ENCODE measurements at places on chromosomes 13 and 19.
A peak's percentile ranks its signal among the peaks of the same experiment; 100 is the strongest.

GRCh38 chr19:1780272-1780958 lies 27.1 kb downstream of the ONECUT3 start:
- no peak for DNase-seq

GRCh38 chr13:23003446-23003845 lies 177.3 kb upstream of the SGCG start:
- DNase-seq = no peak

DNA sequence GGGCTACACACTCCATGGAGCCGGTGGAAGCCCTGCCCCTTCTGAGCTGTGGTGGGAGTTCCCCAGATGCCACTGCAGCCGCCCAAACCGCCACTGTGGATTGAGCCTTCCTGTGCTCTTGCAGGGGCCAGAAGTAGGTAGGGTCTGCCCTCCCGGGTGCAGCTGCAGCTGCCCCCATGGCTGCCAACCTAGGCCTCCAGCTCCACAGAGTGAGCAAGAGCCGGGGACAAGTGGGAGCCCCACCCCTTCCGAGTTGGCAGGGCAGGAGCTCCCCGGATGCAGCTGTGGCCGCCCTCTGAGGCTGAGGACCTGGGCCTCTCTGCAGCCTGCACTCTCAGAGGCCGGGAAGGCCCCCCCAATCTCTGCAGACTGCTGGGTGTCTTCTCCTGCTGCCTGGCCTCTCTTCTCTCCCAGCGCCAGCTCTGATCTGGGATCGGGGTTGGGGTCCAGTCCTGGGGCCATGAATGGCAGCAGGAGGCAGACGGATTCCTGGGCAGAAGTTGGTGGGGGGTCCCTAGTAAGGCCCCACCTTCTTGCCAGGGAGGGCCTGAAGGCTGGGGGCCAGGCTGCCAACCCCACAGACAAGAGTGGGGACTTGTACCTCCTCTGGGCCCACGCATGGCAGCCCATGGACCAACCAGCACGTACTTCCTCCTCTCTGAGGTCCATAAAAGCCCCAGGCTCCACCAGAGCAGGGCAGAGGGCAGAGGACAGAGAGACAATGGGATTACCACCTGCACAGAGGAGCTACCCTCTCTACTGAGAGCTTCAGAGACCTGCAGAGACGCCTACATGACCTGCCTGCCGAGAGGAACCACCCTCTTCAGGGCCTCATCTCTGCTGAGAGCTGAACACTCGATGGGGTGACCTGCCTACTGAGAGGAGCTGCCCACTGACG lies 28.9 kb downstream of the AP2S1 start:
- peak; percentile 36 for DNase-seq

DNA sequence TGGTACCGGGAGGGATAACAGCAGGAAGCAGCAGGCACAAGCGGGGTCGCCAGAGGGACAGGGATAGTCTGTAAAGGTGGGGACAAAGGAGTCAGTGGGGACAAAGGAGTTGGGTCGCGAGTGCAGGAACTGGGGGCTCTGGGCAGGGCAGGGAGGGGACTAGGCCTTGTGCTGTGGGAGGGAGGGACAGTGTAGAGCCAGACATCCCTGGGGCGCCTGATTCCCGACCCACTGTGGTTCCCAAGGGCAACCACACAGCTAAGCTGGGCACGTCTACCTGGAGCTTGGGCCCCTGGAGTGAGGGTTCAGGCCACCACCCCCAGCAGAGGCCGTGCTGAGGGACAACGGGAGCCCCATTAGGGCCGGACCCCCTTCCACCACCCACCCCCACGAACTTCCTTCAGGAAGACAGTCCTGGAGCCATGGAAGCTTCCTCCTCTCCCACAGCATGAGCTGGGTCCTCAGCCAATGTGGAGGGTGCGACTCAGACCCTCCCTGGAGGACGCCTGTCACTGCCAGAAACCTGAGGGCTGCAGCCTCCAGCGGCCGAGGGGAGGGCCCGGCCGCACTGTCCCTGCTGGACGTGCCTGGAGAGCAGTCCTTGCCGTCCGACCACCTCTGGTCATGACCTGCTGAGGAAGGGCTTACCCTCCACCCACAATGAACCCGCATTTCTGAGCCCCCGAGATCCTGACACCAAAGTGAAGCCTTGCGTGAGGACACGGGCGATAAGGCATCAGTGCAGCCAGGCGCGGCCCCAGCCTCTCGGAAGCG lies 77.9 kb downstream of the SPACA7 start:
- no peak for DNase-seq

GRCh38 chr13:75959861-75960481 lies 323.8 kb downstream of the LMO7 start:
- no peak for DNase-seq

GRCh38 chr19:36488846-36489117 lies 579 bp downstream of the ZNF566 start:
- peak; percentile 15 for DNase-seq

Measured in activated T-helper 1 cell treated with Interleukin-2 at 50 U/mL for 16 hours (primary cell).